CD4-positive, alpha-beta T cell treated with Interleukin-15 for 4 hours (primary cell): ENCODE measurements at places on chromosomes 16 and 17.

GRCh38 chr17:77848257-77848656 is 110.2 kb upstream of the TNRC6C start:
- no peak for DNase-seq

- DNase-seq = no peak
Measured at GRCh38 chr16:3878610-3879009, 1.9 kb downstream of the CREBBP start.

GRCh38 chr17:56675876-56676660 is 82.6 kb downstream of the NOG start:
- DNase-seq = no peak

DNA sequence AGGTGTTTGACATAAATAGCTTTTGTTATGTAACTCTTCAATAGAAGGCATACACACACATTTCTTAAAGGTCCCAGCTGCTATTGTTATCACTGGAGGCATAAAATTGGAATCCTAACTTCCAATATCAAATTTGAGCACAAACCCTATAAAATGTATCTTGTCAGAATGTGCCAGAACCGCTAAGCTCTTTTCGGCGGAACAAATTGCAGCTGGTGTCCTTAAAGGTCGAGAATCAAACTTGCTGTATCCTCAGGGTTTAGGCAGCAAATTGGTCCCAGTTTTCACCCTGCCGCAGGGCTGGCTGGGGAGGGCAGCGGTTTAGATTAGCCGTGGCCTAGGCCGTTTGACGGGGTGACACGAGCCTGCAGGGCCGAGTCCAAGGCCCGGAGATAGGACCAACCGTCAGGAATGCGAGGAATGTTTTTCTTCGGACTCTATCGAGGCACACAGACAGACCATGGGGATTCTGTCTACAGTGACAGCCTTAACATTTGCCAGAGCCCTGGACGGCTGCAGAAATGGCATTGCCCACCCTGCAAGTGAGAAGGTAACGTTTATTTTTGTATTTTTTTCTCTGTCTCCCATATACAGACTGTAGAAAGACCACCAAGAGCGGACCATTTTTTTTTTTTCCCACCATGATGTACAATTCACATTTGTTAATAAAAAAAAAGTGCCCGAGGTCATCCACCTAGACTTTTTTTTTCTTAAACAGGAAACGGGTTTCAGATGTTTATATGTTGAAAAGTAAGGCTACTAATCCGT is 297.1 kb downstream of the IRF8 start:
- DNase-seq = no peak

- DNase-seq = no peak
Measured at GRCh38 chr17:56125830-56126819, 27.1 kb upstream of the ANKFN1 start.

DNA sequence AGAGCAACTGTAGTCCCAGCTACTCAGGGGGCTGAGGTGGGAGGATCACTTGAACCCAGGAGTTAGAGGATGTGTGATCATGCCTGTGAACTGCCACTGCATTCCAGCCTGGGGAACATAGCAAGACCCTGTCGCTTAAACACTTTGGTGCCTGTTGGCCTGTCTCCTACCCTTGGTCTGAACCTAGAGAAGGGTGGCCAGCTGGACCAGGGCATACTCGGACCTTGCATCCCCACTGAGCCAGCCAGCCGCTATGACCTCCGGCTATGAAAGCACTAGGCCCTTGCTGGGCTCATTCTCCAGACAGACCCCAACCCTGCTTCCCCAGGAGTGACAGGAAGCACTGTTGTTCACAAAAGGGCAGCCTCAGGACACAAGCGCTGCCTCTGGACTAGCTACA is 4.6 kb downstream of the IFT20 start:
- no peak for DNase-seq

- DNase-seq = no peak
Measured at GRCh38 chr17:1011760-1012735, 15.1 kb downstream of the TIMM22 start.

- DNase-seq = no peak
Measured at GRCh38 chr16:78876671-78877070, 723.9 kb downstream of the MAF start.

- no peak for DNase-seq
Measured at GRCh38 chr17:75315541-75316243, 26.5 kb upstream of the SLC25A19 start.

- no peak for DNase-seq
Measured at GRCh38 chr16:2195322-2196161, 863 bp downstream of the CASKIN1 start.

DNA sequence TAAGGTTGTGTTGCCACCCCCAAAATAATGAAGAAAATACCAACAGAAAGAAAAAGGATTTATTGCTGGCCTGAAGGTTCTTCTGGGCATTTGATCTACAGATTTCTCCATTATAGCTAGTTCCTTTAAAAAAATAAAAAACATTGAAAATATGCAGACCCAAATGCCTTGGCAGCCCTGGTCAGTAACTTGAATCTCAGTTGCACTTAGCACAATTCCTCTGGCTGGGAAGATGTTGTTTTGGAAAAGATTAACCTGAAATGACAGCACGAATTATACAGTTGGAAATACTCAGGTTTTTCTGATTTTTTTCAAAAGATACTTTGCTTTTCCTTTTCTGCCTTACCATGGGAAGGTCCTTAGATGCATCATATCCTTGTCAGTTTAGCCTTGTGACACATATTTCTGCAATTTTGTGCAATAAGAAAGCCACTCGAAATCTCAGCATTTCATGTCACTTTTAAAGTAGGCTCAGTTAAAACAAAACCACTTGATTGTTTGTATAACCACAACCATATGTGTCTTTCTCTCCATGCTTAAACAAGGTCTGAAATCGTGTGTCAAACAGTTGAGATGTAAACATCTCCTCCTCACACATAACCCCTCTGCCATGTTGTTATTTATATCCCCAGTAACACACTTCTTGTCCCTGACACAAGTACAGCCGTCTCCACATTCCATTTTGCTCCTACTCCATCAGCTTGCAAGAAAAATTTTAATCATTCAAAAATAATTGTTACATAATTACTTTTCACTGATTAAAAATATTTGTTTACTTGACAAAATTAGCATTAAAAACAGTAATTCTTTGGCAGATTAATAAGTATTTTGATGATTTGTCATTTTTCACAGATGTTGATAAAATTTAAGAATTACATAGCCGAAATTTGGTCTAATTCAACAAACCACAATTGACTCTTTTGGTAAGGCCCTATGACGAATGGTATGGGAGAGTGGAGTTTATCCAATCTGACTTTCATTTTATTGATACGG is 61.1 kb downstream of the SIAH1 start:
- DNase-seq = no peak

- DNase-seq = no peak
Measured at GRCh38 chr17:9907883-9908648, 3.0 kb upstream of the RCVRN start.
